ENCODE measurements at places on chromosomes 3 and 15.
A peak's percentile ranks its signal among the peaks of the same experiment; 100 is the strongest.

- no peak for DNase-seq
These were observed 52.6 kb downstream of the MTHFS start for GRCh38 chr15:79844221-79844620.

GRCh38 chr15:34837246-34838016 is 42.1 kb upstream of the ACTC1 start:
- DNase-seq, result no peak

DNA sequence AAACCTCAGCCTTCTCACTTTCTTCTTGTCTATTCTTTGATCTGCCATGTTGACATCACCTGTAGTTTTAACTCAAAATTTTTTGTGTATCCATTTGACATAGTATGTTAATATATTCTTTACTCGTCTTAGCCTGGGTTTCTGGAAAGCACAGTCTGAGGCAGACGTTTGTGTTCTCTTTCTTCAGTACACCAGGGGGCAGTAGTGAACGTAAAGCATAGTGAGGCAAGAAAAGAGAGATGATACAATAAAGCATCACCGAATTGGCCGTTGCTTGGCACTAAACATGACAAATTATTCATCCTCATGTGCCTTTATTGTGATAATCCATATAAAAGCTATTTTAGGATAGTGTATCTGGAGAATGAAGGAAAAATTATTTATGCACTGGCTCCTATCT is 141.0 kb upstream of the MYRIP start:
- DNase-seq, result peak; percentile 22

GRCh38 chr15:65263313-65263712 is 23.4 kb downstream of the PARP16 start:
- DNase-seq, result no peak

- DNase-seq, result no peak
These were observed 271.1 kb upstream of the GPR149 start for GRCh38 chr3:154701055-154701454.

GRCh38 chr15:29699791-29700190 is 122.5 kb downstream of the TJP1 start:
- DNase-seq, result no peak

DNA sequence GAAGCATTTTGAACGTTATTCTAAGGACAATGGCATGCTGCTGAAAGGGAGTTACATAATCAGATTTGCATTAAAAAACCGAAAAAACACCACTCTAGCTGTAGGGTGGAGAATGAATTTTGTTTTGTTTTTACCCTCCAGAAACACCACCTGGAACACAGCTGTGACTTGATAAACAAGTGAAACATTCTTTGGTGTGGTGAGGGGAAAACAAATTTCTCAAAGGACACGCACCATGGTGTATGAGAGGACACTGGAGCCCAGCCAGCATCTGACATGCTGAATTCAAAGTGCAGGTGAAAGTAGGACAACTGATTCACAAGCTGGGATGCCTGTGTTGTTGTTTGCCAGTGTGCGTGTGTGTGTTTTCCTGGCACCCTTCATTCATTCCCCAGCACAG is 554.5 kb upstream of the TBL1XR1 start:
- no peak for DNase-seq
